ENCODE measurements at places on chromosomes 2 and 18.

GRCh38 chr2:119960821-119961220, 52.1 kb upstream of the EPB41L5 start:
- DNase-seq = no peak

- no peak for DNase-seq
Measured at GRCh38 chr18:52409727-52410126, 69.7 kb downstream of the DCC start.

DNA sequence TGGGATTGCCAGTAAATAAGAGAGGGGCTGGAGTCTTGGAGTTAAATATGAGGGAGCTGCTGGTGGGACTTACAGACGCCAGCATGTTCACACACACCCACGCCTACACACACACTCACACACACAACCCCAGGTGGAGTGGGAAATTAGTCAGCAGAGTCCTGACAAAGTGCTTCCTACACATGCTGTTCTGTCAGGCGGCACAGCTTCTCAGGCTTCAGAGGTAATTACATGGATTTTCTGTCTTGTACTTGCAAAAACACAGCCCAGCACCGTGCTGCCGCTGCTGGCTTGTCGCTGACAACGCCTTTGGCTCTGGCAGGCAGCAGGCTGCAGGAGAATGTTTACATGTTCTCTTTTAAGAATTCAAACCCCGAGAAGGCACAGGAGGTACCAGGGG, 1186.3 kb upstream of the CELF4 start:
- no peak for DNase-seq

- DNase-seq = no peak
Measured at GRCh38 chr2:95020275-95021022, 5.1 kb upstream of the MAL start.

DNA sequence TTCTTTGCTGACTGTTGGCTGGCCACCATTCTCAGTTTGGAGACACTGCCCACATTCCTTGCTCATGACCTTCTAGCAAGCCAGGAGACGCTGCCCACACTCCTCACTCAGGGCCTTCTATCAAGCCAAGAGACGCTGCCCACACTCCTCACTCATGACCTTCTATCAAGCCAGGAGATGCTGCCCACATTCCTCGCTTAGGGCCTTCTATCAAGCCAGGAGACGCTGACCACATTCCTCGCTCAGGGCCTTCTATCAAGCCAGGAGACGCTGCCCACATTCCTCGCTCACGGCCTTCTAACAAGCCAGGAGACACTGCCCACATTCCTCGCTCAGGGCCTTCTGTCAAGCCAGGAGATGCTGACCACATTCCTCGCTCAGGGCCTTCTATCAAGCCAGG, 131.3 kb upstream of the CBLN2 start:
- DNase-seq = no peak

DNA sequence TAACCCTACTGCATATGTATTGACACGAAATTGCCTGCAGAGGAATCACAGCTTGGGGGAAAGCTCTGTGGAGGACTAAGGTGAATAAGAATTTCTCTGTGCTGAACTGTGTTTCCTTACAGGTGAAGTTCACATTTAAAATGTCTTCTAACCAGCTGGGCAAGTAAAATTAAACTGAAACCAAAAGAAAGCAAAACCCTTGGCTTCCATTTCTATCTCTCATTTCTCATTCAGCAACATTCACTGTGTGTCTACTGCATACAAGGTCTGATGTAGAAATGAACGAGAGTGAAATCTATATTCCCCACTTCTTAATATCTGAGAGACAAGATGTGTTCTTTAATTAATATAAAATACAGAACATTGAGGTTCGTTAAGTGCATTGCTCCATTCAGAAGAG, 397.3 kb downstream of the SOX11 start:
- no peak for DNase-seq

Data from HFF-Myc (cell line).